ENCODE measurements at places on chromosomes 16 and 17. TPM values are rescaled to one million over a fixed set of nuclear protein-coding genes. Genes with fewer than 3 reads are reported as not detected.

Gene VAT1
- total RNA-seq, result 240 TPM

Gene DOK4
- 45.6 TPM for total RNA-seq

Gene KRTAP16-1
- total RNA-seq, result not detected

Gene SLFN12L
- not detected for total RNA-seq

Gene RAB11FIP4
- 1.6 TPM for total RNA-seq

Gene P2RX1
- not detected for total RNA-seq

Gene STAC2
- total RNA-seq, result 0.40 TPM
